ENCODE measurements at places on chromosomes 12 and 14. TPM values are rescaled to one million over a fixed set of nuclear protein-coding genes. Genes with fewer than 3 reads are reported as not detected.

Gene KCNA5
- total RNA-seq: 3.7 TPM

GRCh38 chr12:104285740-104286515, 17.6 kb upstream of the EID3 start:
- peaks cover 39% of the 10 kb centered on the region for H3K4me1 ChIP-seq
- H3K36me3 ChIP-seq: no peaks in the 10 kb centered on the region
- H3K27me3 ChIP-seq: no peaks in the 10 kb centered on the region
- H3K27ac ChIP-seq: peak overlapping the region; percentile 97
- DNase-seq: peak; percentile 57
- peak overlapping the region; percentile 55 for H3K4me3 ChIP-seq

- H3K27ac ChIP-seq: no peak overlapping the region
- no peaks in the 10 kb centered on the region for H3K36me3 ChIP-seq
- peaks cover 6% of the 10 kb centered on the region for H3K27me3 ChIP-seq
- DNase-seq: no peak
Measured at GRCh38 chr14:57319636-57320192, 50.9 kb downstream of the AP5M1 start.

Gene SMIM41
- total RNA-seq: 0.64 TPM

DNA sequence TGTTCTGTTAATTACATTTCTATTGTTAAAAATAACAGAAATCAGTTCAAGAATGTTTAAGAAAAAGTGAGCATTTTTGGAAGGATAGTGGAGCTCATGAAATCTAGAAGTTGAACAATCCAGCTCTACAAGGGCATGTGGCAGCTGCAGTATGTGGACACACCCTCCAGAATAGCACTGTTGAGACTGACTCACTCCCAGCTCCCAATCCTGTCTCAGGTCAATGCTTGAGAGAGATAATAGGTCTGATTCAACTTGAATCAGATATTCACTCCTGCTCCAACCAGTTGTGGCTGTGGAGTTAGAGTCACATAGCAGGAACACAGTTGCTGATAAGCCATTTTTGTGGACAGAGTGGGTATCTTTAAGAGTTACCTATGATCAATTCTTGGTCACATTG, 113.0 kb upstream of the NTF3 start:
- H3K4me1 ChIP-seq: no peaks in the 10 kb centered on the region
- no peak overlapping the region for H3K27ac ChIP-seq
- H3K4me3 ChIP-seq: no peak overlapping the region
- no peaks in the 10 kb centered on the region for H3K27me3 ChIP-seq

- peaks cover 22% of the 10 kb centered on the region for H3K4me1 ChIP-seq
- no peak overlapping the region for H3K27ac ChIP-seq
- no peaks in the 10 kb centered on the region for H3K27me3 ChIP-seq
- no peaks in the 10 kb centered on the region for H3K36me3 ChIP-seq
- H3K4me3 ChIP-seq: no peak overlapping the region
Measured at GRCh38 chr12:111590552-111590951, 8.6 kb downstream of the ATXN2 start.

GRCh38 chr12:14554281-14555007, 13.2 kb downstream of the PLBD1 start:
- no peaks in the 10 kb centered on the region for H3K27me3 ChIP-seq
- peaks cover 11% of the 10 kb centered on the region for H3K4me1 ChIP-seq
- DNase-seq: peak; percentile 94
- peak overlapping the region; percentile 84 for H3K27ac ChIP-seq
- H3K4me3 ChIP-seq: no peak overlapping the region
- H3K36me3 ChIP-seq: no peaks in the 10 kb centered on the region

GRCh38 chr14:67567654-67568053, 32.4 kb downstream of the PIGH start:
- H3K27ac ChIP-seq: no peak overlapping the region
- no peak for DNase-seq
- H3K4me3 ChIP-seq: no peak overlapping the region
- no peaks in the 10 kb centered on the region for H3K4me1 ChIP-seq
- H3K27me3 ChIP-seq: no peaks in the 10 kb centered on the region

DNA sequence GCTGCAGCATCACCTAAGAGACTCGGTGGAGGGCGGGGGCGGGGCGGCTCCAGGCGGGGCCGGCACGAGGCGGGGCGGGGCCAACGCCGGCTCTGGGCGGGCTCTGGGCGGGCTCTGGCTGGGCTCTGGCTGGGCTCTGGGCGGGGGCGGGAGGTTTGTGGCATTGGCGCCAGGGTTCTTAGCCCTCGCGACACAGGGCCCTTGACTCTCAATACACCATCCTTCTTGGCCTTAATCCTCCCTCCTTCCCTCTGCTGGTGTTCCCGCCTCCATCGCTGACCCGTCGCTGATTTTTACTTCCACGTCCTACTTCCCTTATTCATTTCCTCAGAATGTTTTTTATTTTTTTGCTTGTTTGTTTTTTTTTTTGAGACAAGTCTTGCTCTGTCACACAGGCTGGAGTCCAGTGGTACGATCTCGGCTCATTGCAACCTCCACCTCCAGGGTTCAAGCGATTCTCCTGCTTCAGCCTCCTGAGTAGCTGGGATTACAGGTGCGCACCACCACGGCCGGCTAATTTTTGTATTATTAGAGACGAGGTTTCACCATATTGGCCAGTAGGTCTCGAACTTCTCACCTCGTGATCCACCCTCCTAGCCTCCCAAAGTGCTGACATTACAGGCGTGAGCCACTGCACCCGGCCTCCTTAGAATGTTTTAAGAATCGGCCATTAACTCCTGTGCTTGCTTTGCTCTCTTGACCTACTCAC, at the start of gene BLTP3B:
Gene BLTP3B (minus strand): TSS at position 24 of the 709 bp plus-strand sequence. CDS start 239 bp downstream, outside the sequence.
- DNase-seq: peak; percentile 94
- H3K4me1 ChIP-seq: peaks cover 42% of the 10 kb centered on the region
- no peaks in the 10 kb centered on the region for H3K27me3 ChIP-seq

DNA sequence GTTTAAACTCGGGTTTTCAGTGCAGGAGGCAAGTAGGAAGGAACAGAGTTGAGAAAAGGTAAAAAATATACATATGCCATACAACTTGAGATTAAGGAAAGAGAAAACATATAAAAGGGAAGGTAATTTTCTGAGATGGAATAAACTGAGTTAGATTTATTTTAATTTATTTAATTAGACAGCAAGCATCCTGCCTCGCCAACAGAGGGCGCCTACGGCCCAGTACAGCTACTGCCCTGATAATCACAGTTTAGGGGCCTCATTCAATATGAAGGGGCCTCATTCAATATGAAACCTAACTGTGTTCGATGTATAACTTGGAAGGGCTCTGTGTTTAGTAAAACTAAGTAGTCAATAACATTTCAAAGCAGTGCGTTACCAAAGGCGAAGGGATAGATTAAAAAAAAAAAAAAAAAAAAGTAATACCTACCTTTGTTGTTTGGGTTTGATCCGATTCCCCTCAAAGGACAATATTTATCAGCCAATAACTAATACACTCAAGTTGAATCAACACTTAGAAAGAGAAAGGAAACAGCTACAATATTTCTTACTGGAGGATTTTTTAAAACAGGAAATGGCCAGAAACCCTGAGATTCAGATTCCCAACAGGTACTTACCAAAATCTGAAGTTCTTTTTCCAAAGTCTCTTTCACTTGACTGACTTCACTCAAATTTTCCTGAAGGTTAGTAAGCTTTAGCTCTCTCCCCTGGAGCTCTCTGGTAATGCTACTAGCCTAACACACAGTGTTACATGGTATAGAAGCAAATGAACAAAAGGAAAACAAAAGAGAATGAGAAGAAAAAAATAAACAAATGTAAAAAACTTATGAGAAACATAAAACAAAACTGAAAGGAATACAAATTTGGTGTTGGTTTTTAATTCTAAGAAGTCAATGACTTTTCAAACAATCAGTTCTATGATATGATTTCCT, 70.0 kb upstream of the VPS33A start:
- no peaks in the 10 kb centered on the region for H3K27me3 ChIP-seq
- peak; percentile 22 for DNase-seq
- no peak overlapping the region for H3K4me3 ChIP-seq
- no peaks in the 10 kb centered on the region for H3K4me1 ChIP-seq

Measured in transverse colon (tissue), 4 donors.